ENCODE measurements at places on chromosomes 16 and 17.
A peak's percentile ranks its signal among the peaks of the same experiment; 100 is the strongest.

GRCh38 chr17:40598619-40599467, 33.6 kb upstream of the CCR7 start:
- no peak overlapping the region for H3K27ac ChIP-seq
- no peak overlapping the region for H3K4me3 ChIP-seq
- peaks cover 10% of the 10 kb centered on the region for H3K4me1 ChIP-seq
- no peak for DNase-seq

GRCh38 chr17:76527430-76528111, 9.9 kb downstream of the CYGB start:
- H3K36me3 ChIP-seq: no peaks in the 10 kb centered on the region
- peak overlapping the region; percentile 12 for H3K27ac ChIP-seq
- DNase-seq: peak; percentile 55

GRCh38 chr17:37458805-37459204, 30.9 kb upstream of the DUSP14 start:
- H3K36me3 ChIP-seq: peaks cover 43% of the 10 kb centered on the region
- H3K4me3 ChIP-seq: no peak overlapping the region
- H3K4me1 ChIP-seq: no peaks in the 10 kb centered on the region
- H3K27ac ChIP-seq: no peak overlapping the region
- H3K27me3 ChIP-seq: no peaks in the 10 kb centered on the region

DNA sequence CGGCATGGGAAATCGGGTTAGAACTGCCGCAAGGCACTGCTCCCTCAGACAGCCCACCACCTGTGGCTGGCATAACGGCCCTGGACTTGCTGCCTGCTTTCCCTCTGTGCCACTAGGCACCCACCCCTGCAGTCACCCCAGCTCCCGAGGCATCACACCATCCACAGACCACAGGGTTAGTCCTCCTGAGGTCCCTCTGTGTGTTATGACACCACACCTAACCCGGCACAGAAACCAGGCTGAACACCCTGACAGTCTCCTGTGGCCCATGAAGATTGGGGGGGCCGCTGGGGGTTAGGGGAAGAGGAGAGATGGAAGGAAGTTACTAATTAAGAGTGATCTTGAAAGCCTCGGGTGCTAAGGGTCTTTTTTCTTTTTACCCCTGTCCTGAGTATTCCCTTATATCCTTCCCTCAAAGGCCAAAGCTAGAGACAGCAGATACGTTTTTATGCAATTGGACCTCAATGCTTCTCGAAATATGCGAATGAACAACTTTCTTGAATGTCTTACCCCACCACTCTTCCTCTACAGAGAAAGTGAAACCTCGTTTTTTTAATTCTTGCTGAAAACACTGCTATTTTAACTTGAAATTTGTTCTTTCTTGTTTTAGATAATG, 7.0 kb downstream of the CYTH1 start:
- DNase-seq: no peak
- no peaks in the 10 kb centered on the region for H3K27me3 ChIP-seq
- H3K36me3 ChIP-seq: no peaks in the 10 kb centered on the region
- no peak overlapping the region for H3K27ac ChIP-seq
- no peak overlapping the region for H3K4me3 ChIP-seq
- peaks cover 6% of the 10 kb centered on the region for H3K4me1 ChIP-seq

DNA sequence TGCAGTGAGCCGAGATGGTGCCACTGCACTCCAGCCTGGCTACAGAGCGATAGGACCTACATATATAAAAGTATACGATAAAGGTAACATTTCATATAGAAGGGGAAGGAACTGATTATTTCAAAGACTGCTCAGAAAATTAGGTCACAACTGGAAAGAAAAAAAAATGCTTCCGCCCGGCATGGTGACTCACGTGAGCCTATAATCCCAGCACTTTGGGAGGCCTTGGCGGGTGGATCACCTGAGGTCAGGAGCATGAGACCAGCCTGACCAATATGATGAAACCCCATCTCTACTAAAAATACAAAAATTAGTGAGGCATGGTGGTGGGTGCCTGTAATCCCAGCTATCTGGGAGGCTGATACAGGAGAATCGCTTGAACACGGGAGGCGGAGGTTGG, 7.8 kb downstream of the TEX14 start:
- DNase-seq: no peak
- H3K27ac ChIP-seq: no peak overlapping the region
- H3K27me3 ChIP-seq: no peaks in the 10 kb centered on the region
- H3K4me1 ChIP-seq: no peaks in the 10 kb centered on the region
- no peak overlapping the region for H3K4me3 ChIP-seq

DNA sequence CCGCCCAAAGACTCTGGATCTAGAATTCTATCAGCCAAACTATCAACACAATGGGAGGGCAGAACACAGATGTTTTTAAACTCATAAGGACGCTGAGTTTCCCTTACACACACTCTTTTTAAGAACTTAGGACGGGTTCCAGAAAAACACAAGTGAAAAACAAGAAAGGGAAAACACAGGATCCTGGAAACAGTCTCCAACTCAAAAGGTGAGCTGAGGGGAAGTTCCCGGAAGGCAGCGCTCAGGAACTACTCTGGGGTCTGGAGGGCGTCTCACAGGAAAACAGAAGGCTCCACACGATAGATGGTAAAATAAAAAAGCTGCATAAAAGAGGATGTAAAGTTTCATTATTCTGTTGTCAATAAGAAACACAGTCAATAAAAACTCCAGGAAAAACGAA, 80.2 kb upstream of the DOC2B start:
- no peaks in the 10 kb centered on the region for H3K4me1 ChIP-seq
- no peaks in the 10 kb centered on the region for H3K27me3 ChIP-seq
- no peak overlapping the region for H3K27ac ChIP-seq

DNA sequence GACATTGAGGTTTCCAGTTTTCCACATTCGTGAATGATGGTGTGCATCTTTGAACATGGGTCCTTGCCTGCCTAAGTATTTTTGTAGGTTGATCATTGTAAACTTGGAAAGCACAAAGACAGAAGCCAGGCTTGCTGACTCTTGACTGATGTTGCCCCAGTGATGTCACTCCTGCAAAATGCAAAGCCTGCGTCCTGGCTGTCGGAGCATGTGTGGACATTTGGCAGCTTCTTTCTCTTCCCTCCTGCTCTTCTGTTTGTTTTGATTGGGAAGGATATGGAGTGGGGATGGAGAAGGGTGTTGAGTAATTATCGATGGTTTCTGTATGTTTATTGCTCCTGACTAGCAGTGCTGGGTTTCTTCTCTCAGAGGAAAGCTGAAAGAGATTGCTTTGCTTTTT, 3.2 kb downstream of the NDE1 start:
- no peak overlapping the region for H3K4me3 ChIP-seq
- no peak for DNase-seq
- H3K4me1 ChIP-seq: no peaks in the 10 kb centered on the region
- no peak overlapping the region for H3K27ac ChIP-seq

DNA sequence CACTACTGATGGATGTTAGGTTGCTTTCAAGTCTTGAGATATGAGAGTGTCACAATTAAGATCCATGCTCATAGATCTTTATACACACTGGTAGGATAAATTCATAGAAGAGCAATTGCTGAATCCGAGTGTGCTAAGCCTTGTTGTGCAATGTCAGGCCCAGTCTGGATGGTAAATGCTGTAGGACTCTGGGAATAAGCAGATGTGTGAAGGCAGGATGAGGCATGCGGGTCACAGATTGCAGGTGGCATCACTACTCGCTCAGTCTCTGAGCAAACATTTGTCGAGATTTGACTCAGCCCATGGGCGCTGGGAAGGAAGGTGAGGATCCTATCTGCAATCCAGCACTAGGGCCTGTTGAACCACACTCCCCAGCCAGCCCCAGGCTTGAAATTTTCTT, 40.7 kb downstream of the TMEM186 start:
- H3K27ac ChIP-seq: no peak overlapping the region
- peaks cover 7% of the 10 kb centered on the region for H3K4me1 ChIP-seq
- no peak overlapping the region for H3K4me3 ChIP-seq
- no peak for DNase-seq

DNA sequence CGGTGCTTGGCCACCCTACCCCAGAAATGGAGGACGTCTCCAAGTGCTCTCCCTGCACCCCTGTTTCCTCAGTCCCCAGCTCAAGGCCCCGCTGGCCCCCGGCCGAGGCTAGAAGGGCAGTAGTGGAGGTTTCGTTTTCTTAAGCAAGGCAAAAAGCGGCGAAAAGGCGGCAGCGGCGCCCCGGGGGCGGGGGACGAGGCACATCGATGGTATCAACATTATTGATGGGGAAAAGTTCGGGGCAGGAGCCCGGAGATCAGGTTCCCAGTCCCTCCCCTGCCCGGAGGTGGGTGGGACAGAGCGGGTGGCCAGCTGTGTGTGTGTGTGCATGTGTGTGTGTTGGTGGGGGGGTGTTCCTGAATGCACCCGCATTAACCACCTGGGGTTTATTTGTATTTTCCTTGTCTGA, 4.1 kb upstream of the SALL1 start:
- H3K27me3 ChIP-seq: peaks cover 19% of the 10 kb centered on the region
- no peaks in the 10 kb centered on the region for H3K36me3 ChIP-seq
- no peaks in the 10 kb centered on the region for H3K4me1 ChIP-seq
- H3K4me3 ChIP-seq: no peak overlapping the region
- H3K27ac ChIP-seq: no peak overlapping the region

- no peaks in the 10 kb centered on the region for H3K4me1 ChIP-seq
- no peak overlapping the region for H3K4me3 ChIP-seq
- no peak overlapping the region for H3K27ac ChIP-seq
- DNase-seq: no peak
Measured at GRCh38 chr17:68029512-68030215, 5.9 kb upstream of the KPNA2 start.

DNA sequence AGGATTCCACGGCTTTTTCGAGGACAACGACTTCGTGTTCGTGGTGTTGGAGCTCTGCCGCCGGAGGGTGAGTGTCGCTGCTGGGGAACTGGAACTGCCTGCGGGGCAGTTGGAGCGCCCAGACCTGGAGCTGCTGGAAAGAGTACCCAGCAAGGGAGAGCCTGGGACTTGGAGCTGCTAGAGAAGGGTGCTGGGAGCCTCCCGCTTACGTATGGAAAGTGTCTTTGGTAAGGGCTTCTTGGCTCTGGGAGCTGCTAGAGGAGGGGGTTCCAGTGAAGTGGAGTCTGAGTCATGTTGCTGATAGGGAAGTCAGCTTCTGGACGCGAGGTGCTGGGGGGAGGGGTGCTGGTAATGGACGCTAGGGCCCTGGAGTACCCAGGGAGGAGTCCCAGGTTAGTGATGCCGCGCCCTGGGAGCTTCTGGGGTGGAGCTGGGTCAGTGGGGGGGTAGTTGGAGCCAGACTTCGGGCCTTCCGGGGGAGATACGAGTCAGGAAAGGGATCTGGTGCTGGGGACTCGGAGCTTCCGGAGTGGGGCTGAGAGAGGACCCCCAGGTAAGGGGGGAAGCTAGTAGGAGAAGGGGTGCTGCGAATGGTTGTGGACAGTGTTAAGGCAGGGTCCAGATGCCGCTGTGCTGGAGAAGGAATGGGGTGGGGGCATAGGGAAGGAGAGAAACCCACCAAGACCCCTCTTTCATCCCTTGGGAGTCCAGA, 741 bp downstream of the PLK1 start:
- H3K27me3 ChIP-seq: no peaks in the 10 kb centered on the region
- peak overlapping the region; percentile 100 for H3K4me3 ChIP-seq
- peak overlapping the region; percentile 97 for H3K27ac ChIP-seq
- peaks cover 72% of the 10 kb centered on the region for H3K36me3 ChIP-seq
- H3K4me1 ChIP-seq: peaks cover 34% of the 10 kb centered on the region

GRCh38 chr17:17367931-17368330, 64.8 kb downstream of the NT5M start:
- H3K4me1 ChIP-seq: no peaks in the 10 kb centered on the region
- H3K27ac ChIP-seq: no peak overlapping the region
- DNase-seq: no peak
- H3K4me3 ChIP-seq: no peak overlapping the region
- H3K36me3 ChIP-seq: no peaks in the 10 kb centered on the region

- no peak overlapping the region for H3K4me3 ChIP-seq
- no peaks in the 10 kb centered on the region for H3K4me1 ChIP-seq
- no peak overlapping the region for H3K27ac ChIP-seq
- H3K36me3 ChIP-seq: peaks cover 25% of the 10 kb centered on the region
Measured at GRCh38 chr16:50079397-50080140, 13.8 kb downstream of the HEATR3 start.

DNA sequence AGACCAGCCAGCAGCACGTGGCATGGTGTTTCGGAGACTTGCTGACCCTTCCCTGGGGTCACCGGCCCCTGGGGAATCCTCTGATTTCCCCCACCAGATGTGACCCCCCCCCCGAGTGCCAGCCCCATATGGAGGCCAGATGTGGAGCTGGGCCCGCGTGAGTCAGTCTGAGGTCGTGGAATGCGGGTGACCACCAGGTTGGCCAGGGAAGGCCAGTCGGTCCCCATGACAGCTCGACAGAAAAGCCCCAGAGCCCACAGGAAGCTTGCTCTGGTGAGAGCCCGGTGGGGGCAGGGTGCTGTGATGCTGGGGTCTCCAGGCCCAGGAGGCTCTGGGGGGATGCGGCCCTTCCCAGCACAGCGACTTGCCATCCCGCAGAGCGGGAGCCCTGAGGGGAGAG, 209.0 kb downstream of the NTN1 start:
- H3K36me3 ChIP-seq: no peaks in the 10 kb centered on the region
- no peaks in the 10 kb centered on the region for H3K4me1 ChIP-seq
- H3K27me3 ChIP-seq: no peaks in the 10 kb centered on the region
- DNase-seq: no peak
- no peak overlapping the region for H3K4me3 ChIP-seq

DNA sequence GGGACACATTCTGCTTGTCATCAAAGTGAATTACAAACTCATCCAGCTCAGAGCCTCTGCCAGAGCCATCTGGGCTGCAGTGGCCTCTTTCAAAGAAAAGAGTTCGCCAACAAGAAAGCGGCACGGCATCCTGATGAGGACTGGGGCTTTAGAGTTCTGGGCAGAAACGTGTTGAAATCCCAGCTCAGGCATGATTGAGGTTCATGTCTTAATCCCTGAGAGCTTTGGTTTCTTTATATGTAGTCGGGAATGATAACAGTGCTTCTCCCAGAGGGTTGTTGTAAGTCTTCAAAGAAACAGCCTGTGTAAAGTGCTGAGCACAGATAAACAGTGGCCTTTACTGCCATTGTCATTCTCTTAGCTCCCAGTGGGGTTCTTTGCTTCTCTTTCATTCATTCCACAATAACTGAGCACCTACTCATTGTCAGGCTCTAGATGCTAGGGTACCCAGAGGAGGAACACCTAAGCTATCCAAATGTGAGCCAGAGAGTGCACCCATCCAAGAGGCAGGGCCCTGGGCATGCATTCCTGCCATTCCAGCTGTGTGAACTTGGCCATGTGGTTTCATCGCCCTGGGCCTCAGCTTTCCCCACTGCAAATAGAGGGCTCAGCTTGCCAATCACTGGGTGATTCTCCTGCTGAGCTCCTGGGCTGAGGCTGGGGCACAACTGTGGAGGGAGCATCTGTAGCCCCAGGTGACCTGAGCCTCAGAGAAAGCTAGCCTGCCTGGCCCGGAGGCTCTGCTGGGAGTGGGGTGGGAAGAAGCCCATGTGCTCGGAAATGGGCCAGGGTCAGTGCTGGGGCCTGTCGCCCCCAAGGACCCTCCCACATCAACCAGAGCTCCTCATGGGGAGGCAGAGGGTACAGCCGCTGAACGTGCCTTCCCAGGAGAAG, 38.3 kb upstream of the CRHR1 start:
- no peak for DNase-seq
- H3K4me3 ChIP-seq: no peak overlapping the region
- no peak overlapping the region for H3K27ac ChIP-seq

- no peaks in the 10 kb centered on the region for H3K36me3 ChIP-seq
- no peak overlapping the region for H3K4me3 ChIP-seq
- peaks cover 23% of the 10 kb centered on the region for H3K27me3 ChIP-seq
- peaks cover 24% of the 10 kb centered on the region for H3K4me1 ChIP-seq
- H3K27ac ChIP-seq: no peak overlapping the region
- no peak for DNase-seq
Measured at GRCh38 chr16:57405097-57405496, 530 bp downstream of the CCL17 start.

- H3K4me3 ChIP-seq: peak overlapping the region; percentile 9
- peaks cover 55% of the 10 kb centered on the region for H3K4me1 ChIP-seq
- peaks cover 17% of the 10 kb centered on the region for H3K36me3 ChIP-seq
- no peaks in the 10 kb centered on the region for H3K27me3 ChIP-seq
- no peak for DNase-seq
Measured at GRCh38 chr16:57341062-57341440, 17.5 kb upstream of the CCL22 start.

Data from Calu3 (cell line).